ENCODE measurements at places on chromosomes 11 and 22.

- no peak for DNase-seq
These were observed 13.4 kb downstream of the TMEM184B start for GRCh38 chr22:38259370-38259769.

GRCh38 chr11:95650276-95650675, 139.3 kb downstream of the FAM76B start:
- no peak for DNase-seq

DNA sequence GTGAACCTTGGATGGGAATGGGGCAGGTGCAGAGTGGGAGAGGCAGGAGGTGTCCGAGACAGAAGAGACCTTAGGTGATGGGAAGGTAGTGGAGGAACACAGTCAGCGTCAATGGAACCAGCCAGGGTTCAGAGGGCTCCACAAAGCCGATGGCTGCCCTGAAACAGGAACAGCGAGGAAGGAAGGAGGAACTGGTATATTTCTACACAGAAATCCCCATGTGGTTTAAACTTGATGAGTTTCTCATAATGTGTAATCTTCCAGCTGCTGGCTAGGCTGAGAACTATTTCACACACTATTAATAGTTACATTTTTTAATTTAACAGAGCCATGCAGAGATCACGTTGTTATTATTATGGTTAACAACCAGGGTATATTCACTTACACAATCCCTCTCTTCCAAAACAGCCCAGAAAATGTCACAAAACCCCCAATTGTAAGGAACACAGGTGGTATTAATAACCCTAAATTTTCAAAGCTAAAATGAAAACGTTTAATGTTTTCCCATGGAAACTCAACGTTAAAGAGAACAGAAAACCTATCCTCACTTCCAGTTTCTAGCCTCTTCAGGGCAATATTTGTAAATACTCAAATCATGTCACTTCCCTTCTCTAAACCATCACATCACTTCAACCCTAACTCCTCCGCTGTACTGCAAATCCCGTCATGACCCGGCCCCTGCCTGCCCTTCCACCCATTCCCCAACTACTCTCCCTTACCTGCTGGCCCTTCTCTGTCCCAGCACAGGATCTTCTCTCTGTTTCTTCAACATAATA, 74.5 kb upstream of the ARFGAP3 start:
- DNase-seq: no peak

DNA sequence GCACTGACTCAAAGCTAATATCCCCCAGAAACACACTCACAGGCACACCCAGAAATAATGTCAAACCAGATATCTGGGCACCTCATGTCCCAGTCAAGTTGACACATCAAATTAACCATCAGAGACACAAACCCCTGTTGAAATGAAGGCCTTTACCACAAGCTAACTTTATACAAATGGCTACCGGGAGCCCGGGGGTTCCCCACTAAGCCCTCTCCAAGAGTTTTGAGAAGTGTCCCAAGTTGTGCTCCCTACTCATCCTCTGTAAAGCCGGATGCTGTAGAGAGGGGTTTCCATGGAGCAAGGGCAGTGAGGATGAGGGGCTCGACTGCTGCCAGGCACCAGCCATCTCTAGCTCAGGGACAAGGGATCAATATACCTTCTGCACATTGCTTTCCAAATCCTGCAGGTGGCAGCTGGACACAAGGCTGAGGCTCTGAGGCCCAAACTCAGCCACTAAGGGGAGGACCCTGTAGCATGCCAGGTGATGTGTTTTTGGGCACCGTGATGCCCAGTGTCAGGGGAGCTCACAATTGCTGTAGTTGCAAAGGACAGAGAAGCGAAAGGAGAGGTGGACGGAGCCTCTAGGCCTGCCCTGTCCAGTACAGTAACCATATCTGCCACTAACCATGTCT, 145.7 kb downstream of the TTC17 start:
- peak; percentile 17 for DNase-seq

GRCh38 chr22:25027959-25028840, 75.7 kb downstream of the KIAA1671 start:
- peak; percentile 36 for DNase-seq

DNA sequence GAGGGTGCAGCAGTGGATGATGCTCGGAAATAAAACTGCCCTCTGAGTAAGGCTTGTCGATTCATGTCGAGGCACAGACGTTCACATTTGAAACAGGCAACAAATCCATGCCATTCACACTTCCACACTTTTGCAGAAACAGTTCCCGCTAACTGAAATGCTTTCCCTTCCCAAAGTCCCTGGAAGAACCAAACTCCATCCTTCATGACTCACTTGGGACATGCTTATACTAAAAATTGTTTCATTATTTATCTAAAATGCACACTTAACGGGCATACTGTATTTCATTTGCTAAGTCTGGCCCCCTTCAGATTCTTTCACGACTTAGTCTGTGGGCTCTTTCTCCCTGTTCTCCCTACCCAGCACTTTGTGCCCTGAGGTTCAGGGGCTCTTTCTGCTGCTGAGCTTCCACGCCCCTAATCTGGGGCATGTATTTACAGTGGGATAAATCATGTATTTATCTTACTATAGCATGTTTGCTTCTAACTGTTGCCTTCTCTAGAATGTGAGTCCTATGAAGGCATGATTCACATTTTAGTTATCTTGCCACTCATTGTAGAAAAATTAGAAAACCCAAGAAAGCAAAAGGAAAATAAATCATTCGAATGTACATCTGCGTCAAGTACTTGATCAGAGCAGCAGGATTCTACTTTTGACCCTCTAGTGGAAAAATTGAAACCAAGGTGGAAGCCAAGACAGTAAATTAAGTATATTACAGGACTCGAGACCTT, 12.5 kb downstream of the SCGB1A1 start:
- no peak for DNase-seq

DNA sequence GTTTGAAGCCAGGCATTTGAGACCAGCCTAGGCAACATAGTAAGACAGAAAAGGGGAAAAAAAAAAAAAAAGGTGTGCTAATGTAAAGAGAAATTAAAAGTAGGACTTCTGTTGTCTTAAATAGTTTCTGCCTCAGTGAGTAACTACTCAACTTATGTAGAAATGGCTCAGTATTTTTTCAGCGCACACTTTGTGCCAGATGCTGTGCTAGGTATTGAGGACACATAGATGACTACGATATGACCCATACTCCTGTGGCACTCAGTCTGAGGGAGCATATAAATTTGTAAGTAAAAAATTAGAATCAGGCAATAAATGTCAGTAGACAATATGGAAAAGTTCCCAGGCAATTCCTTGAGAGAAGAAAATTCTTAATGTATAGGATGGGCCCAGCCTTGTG, 93.9 kb downstream of the YAP1 start:
- DNase-seq: no peak

GRCh38 chr11:73003088-73003487, 139.0 kb downstream of the FCHSD2 start:
- DNase-seq: no peak

DNA sequence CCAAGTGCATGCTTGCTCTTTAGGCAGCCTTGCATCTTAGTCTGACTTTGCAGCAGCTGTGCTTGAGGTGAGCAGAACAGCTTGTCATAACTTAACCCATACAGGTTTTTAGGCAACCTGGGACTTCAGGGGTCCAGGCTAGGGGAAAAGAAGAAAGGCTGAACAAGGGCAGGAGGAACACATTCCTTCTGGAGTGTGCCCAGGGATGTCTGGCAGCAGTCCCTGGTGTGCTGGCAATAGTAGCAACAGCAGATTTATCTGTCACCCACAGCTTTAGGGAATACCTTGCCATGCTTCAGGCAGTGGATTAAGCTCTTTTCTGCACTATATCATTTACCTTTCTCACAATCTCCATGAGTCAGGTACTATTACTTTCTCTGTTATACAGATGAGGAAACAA, 513.0 kb downstream of the RAB38 start:
- no peak for DNase-seq

DNA sequence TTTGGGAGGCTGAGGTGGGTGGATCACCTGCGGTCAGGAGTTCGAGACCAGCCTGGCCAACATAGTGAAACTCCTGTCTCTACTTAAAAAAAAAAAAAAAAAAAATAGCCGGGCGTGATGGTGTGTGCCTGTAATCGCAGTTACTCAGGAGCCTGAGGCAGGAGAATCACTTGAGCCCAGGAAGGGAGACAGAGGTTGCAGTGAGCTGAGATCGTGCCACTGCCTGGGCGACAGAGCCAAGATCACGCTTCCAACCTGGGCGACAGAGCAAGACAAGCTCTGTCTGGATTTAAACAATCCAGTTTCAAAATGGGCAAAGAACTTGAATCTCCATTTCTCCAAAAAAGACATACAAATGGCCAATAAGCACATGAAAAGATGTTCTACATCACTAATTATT, 12.5 kb downstream of the LMO2 start:
- no peak for DNase-seq

DNA sequence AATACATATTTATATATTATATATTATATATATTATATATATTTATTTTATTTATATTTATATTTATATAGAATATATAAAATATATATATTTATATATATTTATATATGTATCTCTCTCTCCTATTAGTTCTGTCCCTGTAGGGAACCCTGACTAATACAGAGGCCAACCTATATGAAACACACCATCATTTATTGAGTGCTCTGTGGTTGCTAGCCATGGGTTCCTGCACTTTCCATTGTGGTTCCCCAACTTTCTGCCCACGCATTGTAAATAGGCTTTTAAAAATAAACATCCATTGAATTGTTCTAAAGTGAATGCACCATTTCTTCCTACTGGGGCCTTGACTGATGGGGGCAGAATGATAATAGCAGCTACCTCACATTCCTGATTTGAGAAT, 93.8 kb upstream of the SESN3 start:
- no peak for DNase-seq

DNA sequence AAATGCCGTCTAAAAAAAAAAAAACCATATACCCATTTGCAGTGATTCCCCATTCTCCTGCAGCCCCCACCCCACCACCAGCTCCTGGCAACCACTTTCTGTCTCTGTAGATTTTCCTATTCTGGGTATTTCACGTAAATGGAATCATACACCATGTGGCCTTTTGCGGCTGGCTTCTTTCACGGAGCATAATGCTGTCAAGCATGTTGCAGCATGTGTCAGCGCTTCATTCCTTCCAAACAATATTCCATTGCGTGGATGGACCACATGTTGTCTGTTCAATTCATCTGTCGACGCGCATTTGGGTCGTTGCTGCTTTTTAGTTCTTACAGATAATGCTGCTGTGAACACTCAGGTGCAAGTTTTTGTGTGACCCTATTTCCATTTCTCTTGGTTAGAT, 14.8 kb upstream of the EMID1 start:
- DNase-seq: no peak

DNA sequence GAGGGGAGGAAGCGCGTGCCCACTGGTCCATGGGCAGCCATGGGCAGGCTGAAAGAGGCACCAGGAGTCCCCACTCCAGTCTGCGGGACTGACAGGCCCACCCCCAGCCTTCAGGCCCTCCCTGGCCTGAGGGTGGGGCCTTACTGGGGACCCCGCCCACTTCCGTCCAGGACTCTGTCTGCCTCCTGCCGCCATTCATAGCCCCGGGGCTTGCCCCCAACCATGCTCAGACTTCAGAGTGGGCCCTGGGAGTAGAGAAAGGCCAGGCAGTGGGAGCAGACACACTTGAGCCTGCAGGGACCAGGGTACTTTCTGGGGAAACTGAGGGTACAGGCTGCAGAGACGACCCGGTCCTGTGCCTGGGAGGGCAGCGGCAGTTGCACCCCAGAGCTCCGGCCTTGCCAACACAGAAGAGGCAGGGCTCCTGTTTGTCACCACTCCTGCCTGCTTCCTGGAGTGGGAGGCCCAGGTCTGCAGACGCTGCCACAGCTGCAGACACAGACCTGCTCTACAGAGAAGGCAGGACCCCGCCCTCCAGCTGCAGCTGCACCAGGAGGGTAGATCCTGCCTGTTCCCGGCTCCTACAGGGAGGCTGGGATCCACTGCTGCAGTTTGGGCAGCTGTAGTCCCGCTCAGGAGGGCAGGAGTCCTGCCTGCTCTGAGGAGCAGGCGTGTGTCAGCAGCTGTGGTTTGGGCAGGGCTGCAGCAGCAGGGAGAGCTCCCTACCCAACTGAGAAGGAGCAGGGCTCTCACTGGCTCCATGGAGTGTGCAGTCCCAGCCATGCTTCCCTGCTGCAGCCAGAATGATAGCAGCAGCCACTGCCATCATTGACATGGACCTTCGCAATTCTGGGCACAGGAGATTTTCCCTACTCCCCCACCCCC, 387.9 kb upstream of the ANO3 start:
- DNase-seq: no peak

- DNase-seq: no peak
These were observed 10.4 kb downstream of the IGLL1 start for GRCh38 chr22:23569716-23570115.

GRCh38 chr11:73085189-73085875, 56.8 kb downstream of the FCHSD2 start:
- no peak for DNase-seq

GRCh38 chr11:57792870-57793269, 31.3 kb downstream of the CTNND1 start:
- DNase-seq: no peak

DNA sequence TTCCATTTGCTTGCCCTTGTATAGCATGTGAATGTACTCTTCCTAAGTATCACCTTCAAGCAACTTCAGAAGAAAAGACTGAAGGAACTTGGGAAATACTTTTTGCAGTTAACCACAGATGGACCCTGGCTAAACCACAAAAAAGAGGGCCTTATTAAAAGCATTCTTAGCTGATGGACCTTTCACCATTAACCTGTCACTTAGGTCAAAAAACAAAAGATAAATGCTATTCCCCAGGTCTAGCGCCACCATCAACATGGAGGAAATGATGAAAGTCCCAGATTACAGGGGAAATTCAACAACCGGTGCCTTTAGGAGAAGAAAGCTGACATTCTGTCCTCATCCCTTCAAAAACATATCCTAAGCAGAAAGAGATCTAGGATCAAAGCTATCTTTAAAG, 29.5 kb downstream of the STK33 start:
- DNase-seq: no peak

- no peak for DNase-seq
These were observed 302.0 kb downstream of the ETS1 start for GRCh38 chr11:128285321-128285720.

DNA sequence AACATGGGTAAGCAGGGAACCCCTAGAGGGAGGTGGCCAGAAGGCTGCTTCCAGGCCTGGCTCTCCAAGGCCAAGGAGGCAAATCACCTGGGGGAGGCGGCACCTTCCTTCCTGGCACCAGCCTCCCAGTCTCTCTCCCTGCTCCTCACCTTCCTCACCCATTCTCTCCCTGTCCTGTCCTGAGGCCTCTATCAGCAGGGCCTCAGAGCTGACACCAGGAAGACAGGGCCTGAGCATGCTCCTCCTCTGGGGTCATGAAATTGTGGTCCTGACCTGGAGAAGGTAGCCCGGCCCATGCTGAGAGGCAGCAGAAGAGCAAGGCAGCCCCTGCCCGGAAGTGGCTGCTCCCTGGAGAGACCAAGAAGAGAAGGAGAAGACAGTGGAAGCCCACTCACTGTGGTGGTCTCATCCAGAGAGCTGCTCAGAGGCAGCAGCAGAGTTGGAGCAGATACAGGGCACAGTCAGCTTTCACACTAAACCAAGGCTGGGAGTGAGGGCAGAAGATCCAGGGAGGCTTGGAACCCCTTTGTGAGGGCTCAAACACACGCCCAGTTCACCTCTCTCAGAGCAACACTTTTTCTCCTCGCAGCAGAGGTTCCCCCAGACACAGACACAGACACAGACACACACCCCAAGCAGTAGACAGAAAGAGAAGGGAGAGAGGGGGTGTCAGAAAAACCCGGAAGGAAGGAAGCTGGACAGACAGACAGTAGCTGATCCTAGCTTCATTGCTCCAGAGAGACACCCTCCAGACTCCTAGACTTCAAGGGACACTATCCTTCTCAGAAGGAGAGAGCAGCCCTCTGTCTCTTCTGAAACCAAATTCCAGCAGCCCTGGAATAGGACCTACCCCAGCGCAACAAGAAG, 1.8 kb downstream of the BCL9L start:
- DNase-seq: peak; percentile 38
